ENCODE measurements at places on chromosomes 4 and X.

GRCh38 chr4:100177855-100178254, 12.4 kb downstream of the DDIT4L start:
- no peak for DNase-seq

DNA sequence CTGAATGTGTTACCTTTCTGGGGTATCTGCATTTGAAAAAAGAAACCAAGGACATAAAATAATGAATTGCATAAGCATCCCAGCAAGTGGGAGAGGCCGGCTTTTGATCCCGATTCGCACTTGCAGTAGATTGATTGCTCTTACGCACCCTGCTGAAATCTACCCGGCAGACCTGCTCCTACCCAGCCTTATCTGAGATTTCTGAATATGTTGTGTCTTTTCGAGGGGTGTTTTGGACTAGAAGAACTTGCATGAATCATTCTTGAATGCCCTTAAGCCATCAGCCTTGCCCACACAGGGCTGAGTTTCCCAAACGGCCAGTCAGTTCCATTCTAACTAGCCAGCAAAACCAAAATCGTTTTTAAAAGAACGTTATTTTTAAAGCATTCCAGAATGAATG, 174.4 kb upstream of the BCOR start:
- no peak for DNase-seq

GRCh38 chrX:130174045-130174704, 2.4 kb downstream of the RAB33A start:
- DNase-seq, result no peak

GRCh38 chr4:99723612-99724011, 66.0 kb upstream of the C4orf54 start:
- no peak for DNase-seq

DNA sequence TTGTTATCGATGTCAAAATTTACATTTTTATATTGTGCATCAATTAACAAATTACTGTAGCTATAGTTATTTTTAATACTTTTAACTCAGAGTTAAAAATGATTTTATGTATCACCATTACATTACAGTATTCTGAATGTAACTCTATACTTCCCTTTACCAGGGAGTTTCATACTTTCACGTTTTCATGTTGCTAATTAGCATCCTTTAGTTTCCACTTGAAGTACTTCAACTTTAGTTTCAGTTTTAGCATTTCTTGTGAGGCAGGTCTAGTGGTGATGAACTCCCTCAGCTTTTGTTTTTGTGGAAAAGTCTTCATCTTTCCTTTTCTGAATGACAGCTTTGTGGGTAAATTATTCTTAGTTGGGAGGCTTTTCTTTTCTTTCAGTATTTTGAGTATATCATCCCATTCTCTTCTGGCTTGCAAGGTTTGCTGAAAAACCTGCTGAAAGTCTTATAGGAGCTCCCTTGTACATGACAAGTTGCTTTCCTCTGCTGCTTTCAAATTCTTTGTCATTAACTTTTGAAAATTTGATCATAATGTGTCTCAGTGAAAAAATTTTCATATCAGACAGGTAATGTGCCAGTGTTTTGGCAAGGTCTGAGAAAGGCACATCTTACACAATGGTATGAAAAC, 9.8 kb upstream of the CISD2 start:
- no peak for DNase-seq

GRCh38 chr4:182019148-182019652, 224.0 kb upstream of the TENM3 start:
- DNase-seq, result no peak

DNA sequence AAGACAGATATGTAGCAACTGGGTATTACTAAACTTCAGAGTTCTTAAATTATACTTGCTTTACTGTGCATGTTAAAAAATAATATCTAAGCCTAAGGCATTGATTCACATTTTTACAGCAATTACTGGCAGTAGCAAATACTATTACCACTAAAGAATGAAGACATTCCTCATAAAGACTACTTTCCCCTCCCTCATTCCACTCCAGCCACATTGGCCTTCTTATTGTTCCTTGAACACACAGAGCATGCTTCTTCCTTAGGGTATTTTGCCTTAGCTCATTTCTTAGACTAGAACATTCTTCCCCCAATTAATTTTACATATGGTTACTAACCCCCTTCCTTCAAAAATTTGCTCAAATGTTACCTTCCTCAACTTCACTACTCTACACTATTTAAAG, 717.0 kb downstream of the CCSER1 start:
- DNase-seq, result no peak

DNA sequence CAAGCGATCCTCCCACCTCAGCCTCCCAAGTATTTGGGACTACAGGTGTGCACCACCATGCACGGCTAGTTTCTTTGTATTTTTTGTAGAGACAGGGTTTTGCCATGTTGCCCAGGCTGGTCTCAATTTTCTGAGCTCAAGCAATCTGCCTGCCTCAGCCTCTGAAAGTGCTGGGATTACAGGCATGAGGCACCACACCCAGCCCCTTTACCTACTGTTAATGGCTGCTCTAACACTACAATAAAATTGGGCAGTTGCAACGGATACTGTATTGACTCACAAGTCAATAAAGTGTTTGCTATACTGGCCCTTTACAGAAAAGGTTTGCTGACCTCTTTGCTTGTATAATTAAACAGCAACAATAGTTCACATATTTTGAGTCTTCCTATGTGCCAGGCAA, 41.5 kb downstream of the TRIM2 start:
- no peak for DNase-seq

DNA sequence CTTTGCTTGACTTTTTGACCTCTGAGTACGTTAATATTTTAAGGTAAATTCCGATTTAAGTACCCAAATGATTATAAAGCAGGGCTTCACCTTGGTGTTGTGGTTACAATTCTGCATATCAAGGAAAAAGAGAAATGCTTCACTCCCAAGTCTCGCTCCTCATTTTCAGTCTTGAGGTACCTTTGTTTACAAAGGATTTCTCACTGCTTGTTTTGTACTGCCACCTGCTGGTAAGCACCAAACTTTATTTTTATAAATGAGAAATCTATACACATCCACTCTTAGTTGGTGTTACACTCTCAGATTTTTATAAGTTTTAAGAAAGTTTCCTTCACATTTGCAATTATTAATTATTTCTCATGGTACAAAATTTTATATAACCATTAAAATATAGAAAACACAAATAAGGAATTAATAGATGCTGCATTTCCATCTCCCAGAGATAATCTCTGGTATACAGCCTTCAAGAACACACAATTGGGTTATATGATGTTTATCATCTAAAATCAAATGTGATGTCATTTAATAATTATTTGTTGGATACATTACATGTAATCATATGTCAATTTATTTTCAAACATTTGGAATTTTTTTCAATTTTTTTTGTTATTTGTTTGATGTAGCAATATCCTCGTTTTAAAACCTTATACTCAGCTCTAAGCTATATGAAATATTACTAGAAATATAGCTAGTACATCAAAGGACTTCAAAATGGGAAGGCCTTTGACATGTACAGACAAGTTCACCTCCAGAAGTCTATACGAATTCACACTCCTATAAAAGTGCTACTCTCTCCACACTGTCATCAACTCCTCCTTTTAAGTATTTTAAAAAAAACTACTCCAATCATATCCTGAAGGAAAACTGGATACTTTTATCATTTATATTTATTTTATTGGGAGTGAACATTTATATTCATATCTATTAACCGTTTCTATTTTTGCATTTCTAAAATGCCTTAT, 179.9 kb downstream of the KCNIP4 start:
- peak; percentile 63 for DNase-seq

DNA sequence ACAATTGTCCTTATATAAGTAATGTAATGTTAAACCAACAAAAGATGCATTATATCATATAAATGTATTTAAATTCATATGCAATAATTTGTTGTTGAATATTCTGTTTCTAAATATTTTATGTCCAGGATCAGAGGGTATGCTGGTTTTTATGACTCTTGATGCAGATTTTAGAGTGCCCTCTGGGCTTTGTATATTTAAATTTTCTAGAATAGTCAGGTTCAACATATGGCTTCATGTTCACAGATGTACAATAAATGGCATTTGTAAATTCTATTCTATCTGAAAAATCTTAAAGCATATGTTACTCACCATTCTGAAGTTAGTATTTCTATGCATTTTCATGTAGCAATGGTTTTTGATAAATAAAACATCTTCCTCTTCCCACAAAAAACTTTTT, 1555.4 kb downstream of the PCDH18 start:
- no peak for DNase-seq

DNA sequence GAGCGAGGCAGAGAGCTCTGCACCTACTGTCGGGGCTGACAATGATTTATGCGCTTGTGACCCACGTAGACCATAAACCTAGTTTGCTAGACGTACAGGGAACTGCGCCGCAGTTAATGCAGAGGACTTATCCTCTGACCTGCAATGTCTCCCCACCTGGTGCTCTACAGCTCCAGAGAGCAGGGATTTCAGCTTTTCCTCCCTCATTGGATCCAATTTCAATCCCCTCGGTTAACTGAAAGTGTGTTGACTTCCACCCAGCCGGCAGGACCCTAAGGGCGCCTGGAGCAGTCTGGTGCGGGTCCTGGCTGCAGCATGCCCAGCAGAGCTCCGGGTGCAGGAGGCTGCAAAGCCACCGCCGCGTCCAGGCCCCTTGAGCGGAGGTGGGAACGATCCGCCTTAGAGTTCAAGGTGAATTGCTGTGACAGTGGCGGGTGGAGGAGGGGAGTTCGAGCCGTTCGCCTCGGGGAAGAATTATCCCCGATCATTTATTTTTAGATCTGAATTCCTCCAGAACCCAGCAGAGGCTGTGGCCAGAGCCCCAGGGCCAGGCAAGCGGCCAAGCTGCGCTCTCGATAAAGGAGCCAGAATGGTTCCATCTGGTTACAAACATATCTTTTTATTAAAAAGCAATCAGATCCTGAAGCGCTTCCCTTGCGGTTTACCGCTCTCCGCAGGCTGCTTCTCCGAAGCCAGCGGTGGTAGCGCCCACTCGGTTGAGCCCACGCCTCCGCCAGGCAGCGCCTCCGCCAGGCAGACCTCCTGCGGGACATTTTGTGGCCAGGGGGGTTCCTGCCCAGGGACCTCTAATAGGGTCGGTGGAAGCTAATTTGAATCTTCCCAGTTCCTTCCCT, 66.0 kb downstream of the FBXO8 start:
- DNase-seq, result peak; percentile 45

- DNase-seq, result no peak
These were observed 41.7 kb upstream of the DDX60 start for GRCh38 chr4:168360271-168360670.
